Heart right ventricle (tissue), 16 donors: ENCODE measurements at places on chromosomes 4 and X. TPM values are rescaled to one million over a fixed set of nuclear protein-coding genes. Genes with fewer than 3 reads are reported as not detected.

DNA sequence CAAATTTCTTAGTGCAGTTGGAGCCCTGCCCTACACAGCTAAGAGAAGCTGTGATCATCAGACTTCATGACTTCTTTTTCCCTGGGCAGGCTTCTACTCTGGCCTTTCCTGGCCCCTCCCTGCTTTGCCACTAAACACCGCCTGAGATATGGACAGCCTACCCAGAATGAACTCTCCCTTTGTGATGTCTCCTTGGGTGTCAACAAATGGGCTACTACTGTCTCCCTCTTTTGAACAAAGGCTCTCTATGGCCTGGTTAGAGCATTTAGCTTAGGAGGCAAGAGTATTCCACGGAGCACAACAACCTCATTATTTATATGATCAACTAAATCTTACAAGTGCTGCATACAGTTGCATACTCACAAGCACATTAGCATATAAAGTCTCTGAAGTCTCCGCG lies 127.6 kb upstream of the HCCS start:
- H3K4me1 ChIP-seq = no peaks in the 10 kb centered on the region
- H3K27ac ChIP-seq = no peak overlapping the region
- H3K4me3 ChIP-seq = no peak overlapping the region
- DNase-seq = no peak
- no peaks in the 10 kb centered on the region for H3K27me3 ChIP-seq

Gene SLC7A11
- total RNA-seq = 0.06 TPM

DNA sequence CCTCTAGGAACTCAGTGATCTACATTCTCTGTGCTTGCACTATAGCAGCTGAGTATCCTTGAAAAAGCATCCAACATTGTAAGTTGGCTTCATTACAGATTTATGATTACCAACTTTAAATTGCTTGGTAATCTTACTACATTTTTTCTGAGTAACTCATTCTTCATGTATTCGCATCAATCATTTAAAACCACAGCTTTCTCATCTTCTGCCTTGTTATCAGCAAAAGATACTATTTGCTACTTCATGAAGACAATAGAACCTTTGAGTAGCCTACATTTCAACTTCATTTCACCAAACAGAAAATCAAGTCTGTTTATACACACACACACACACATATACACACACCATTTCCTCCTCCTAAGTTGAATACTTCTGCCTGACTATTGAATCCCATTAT lies 6.2 kb upstream of the DCAF8L2 start:
- H3K4me3 ChIP-seq = no peak overlapping the region
- H3K27ac ChIP-seq = no peak overlapping the region
- H3K36me3 ChIP-seq = no peaks in the 10 kb centered on the region
- no peaks in the 10 kb centered on the region for H3K4me1 ChIP-seq
- no peak for DNase-seq
- H3K27me3 ChIP-seq = no peaks in the 10 kb centered on the region

GRCh38 chrX:3527166-3527565 lies 180.7 kb upstream of the MXRA5 start:
- H3K4me3 ChIP-seq = no peak overlapping the region
- no peak overlapping the region for H3K27ac ChIP-seq
- no peaks in the 10 kb centered on the region for H3K27me3 ChIP-seq

Gene C4orf36
- 0.93 TPM for total RNA-seq

Gene MAGEA9B
- total RNA-seq = not detected

GRCh38 chrX:39678914-39679313 lies 418.8 kb downstream of the BCOR start:
- no peaks in the 10 kb centered on the region for H3K27me3 ChIP-seq
- DNase-seq = no peak
- peaks cover 4% of the 10 kb centered on the region for H3K4me1 ChIP-seq
- no peak overlapping the region for H3K27ac ChIP-seq
- no peak overlapping the region for H3K4me3 ChIP-seq
- H3K36me3 ChIP-seq = no peaks in the 10 kb centered on the region

Gene ANAPC4
- 12.0 TPM for total RNA-seq

GRCh38 chr4:48153791-48154550 lies 19.9 kb upstream of the TXK start:
- H3K36me3 ChIP-seq = no peaks in the 10 kb centered on the region
- no peaks in the 10 kb centered on the region for H3K4me1 ChIP-seq
- H3K27me3 ChIP-seq = no peaks in the 10 kb centered on the region

GRCh38 chrX:49892542-49892941 lies 13.3 kb downstream of the USP27X start:
- H3K27me3 ChIP-seq = no peaks in the 10 kb centered on the region
- H3K4me1 ChIP-seq = no peaks in the 10 kb centered on the region
- H3K36me3 ChIP-seq = no peaks in the 10 kb centered on the region
- no peak overlapping the region for H3K4me3 ChIP-seq
- no peak for DNase-seq
- H3K27ac ChIP-seq = no peak overlapping the region

DNA sequence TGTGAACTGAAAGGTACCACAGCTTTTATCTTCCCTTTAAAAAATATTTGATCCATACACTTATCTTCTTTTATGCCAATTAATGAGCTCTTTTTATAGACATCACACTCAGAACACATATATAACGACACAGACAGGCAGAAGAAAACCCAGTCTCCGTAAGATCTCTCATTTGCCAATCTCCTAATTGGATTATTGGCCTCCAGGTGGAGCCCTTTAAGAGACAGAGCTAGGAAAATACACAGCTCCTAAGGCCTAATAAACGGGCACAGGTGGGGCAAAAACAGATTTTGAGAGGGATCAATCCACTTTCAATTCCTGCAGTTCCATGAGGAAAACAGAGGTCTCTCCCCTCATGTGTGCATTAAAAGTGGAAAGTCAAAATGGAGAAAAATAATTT lies 1495.4 kb downstream of the RPA4 start:
- H3K27ac ChIP-seq = no peak overlapping the region
- no peak for DNase-seq

GRCh38 chrX:104565791-104566680 lies at the start of gene IL1RAPL2:
Gene IL1RAPL2 (plus strand): TSS chrX:104566199.
- H3K27me3 ChIP-seq = peaks cover 68% of the 10 kb centered on the region
- H3K36me3 ChIP-seq = no peaks in the 10 kb centered on the region
- peak; percentile 4 for DNase-seq
- peak within 1 kb of the TSS; percentile 21 for H3K4me3 ChIP-seq

- DNase-seq = no peak
- H3K36me3 ChIP-seq = no peaks in the 10 kb centered on the region
- peaks cover 4% of the 10 kb centered on the region for H3K4me1 ChIP-seq
- no peak overlapping the region for H3K27ac ChIP-seq
- no peak overlapping the region for H3K4me3 ChIP-seq
- no peaks in the 10 kb centered on the region for H3K27me3 ChIP-seq
Observed at GRCh38 chrX:2652106-2652505, 39.0 kb upstream of the CD99 start.

DNA sequence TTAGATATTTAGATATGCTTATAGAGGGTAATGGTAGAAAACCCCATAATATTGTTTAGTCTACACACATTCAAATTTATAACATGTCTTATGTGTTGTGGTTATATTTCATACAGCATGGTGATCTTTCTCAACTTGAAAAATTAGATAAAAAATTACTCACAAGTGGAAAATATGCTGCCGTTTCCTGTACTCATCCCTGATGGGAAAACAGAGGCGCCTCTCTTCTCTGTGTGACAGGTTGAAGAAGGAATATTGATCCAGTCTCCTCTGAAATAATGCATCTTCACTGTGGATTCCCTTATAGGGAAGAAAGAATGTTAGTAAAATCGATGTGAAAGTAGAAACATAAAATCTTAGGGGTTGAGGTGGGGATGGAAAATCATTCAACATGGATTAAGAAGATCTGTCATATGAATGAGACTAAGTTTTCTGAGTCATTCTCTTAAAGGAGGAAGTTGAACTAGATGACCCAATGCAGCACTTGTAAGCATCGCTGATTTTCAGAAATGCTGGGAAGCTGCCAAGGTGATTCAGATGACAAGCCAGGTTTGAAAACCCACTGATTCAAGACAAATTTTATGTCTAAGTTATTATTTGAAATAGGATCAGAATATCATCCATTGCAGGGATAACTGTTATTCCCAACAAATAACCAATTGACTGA lies 70.7 kb downstream of the ANKRD50 start:
- H3K36me3 ChIP-seq = no peaks in the 10 kb centered on the region
- no peak overlapping the region for H3K27ac ChIP-seq
- no peak overlapping the region for H3K4me3 ChIP-seq
- no peaks in the 10 kb centered on the region for H3K27me3 ChIP-seq
- no peak for DNase-seq

DNA sequence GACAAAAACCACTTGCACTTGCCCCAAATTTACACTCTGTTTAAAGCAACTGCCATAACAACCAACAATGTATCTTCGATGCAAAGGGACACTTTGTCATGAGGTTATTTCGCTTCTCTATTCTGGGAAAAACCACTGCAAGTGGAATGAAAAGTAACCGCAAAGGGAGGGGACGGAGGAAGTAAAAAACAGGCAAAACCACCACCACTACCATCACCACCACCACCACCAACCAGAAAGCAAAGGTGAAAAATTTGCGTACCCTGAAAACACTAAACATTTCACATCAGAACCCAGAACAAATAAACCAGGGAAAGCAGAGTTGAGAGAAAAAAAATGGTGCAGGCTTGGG lies 1.2 kb upstream of the N4BP2 start:
- DNase-seq = no peak
- peak overlapping the region; percentile 100 for H3K27ac ChIP-seq
- H3K36me3 ChIP-seq = no peaks in the 10 kb centered on the region
- peaks cover 25% of the 10 kb centered on the region for H3K4me1 ChIP-seq
- no peaks in the 10 kb centered on the region for H3K27me3 ChIP-seq

Gene ZNF630
- 2.8 TPM for total RNA-seq

- H3K27me3 ChIP-seq = no peaks in the 10 kb centered on the region
- H3K27ac ChIP-seq = no peak overlapping the region
- no peaks in the 10 kb centered on the region for H3K4me1 ChIP-seq
- no peak for DNase-seq
- H3K36me3 ChIP-seq = no peaks in the 10 kb centered on the region
- H3K4me3 ChIP-seq = no peak overlapping the region
Observed at GRCh38 chr4:3790006-3790561, 23.9 kb downstream of the ADRA2C start.

DNA sequence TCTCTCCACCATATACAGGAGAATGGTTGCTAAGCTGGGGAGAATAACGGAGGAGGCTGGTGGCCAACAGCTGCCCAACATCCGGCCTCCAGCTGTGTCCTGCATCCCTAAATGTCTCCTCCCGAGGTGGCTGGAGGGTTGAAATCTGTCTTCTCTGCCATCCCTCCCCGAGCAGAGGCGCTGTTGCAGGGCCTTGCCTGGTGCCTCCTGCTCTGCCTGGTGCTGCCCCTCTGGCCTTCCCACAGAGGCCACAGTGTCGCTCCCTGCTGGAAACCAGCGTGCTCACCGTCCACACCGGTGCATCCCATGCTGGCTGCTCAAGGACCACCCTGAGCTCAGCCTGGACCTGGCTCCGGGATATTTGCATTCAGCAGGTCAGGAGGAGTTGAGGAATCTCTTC lies 115.2 kb downstream of the ENPP6 start:
- no peaks in the 10 kb centered on the region for H3K27me3 ChIP-seq
- H3K27ac ChIP-seq = no peak overlapping the region
- DNase-seq = no peak
- H3K4me1 ChIP-seq = no peaks in the 10 kb centered on the region
- no peak overlapping the region for H3K4me3 ChIP-seq

DNA sequence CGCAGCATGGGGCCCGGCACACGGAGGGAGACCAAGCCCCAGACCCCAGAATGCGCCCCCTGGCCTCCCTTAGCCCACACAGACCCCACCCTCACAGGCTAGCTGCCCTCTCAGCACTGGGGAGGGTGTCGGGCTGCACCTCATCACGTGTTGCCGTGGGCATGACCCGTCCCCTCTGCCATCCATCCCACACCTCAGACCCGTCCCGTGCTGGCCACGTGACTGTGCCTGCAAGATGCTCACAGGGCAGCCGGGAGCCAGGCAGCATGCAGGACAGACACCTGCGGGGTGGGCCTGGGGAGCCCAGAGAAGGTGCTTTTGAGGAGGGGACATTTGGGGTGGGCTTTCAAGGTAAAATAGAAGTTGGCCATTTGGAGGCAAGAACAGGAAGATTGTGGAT lies 4.8 kb downstream of the MSANTD1 start:
- H3K27ac ChIP-seq = no peak overlapping the region
- H3K36me3 ChIP-seq = no peaks in the 10 kb centered on the region
- H3K27me3 ChIP-seq = no peaks in the 10 kb centered on the region

DNA sequence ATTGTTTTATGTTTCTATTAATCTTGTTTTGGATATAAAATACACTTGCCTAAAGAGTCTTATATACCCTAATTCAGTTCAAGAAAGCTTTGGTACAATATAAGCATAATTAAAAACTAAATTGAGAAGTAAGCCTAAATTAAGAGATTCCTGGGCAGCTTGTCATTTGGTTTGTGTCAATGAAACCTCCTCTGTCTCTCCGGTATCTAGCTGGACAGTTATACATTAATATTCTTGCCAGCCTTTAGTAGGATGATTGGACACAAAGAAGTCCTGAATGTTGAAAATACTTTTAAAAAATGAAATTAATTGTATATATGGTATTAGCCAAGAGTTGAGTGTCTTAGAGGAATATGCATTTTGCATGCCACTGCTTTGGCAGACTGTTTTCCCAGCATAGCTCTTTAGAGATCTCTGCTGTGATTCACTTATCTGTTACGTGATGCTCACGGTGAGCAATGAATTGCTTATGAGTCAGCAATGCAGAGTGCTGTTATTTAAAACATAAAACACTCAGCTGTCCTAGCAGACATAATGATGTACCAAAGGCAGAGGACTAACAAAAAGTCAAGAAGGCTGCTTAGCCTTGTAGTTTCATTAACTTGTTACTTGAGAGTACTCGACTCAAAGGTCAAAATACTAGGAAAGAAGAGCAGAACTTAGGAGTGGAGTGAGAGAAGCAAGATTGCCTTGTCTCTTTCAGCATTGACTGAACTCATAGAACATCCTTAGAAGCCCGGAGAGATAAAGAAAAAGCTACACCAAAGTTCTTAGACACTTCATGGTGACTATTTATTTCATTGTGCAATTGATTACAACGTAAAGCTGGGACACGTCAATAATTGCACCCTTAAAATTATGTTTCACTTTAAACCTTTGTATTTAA lies 1296.1 kb upstream of the PCDH7 start:
- H3K27ac ChIP-seq = no peak overlapping the region
- no peaks in the 10 kb centered on the region for H3K36me3 ChIP-seq
- no peaks in the 10 kb centered on the region for H3K4me1 ChIP-seq
- no peak for DNase-seq
- H3K27me3 ChIP-seq = no peaks in the 10 kb centered on the region

Gene GAGE2A
- total RNA-seq = not detected

DNA sequence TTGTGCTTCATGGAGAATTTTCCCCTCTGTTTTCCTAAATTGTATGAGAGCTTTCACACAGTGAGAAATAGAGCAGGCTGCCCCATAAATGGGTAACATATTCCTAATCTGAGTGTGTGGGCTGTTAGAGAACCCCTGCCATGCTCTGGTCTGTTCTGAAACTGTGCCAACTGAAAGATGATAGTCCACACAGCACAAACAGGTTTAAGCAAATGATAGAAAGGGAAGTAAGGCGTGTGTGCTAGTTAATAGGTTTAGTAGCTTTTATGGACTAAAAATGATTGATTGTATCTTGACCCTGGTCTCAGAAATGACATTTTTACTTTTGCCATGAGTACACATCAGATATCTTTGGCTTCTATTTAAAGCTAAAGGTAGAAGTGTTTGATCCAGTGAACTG lies 106.2 kb downstream of the PRRG1 start:
- H3K27me3 ChIP-seq = no peaks in the 10 kb centered on the region
- DNase-seq = no peak
- H3K4me1 ChIP-seq = no peaks in the 10 kb centered on the region
- peaks cover 7% of the 10 kb centered on the region for H3K36me3 ChIP-seq
- H3K4me3 ChIP-seq = no peak overlapping the region
- no peak overlapping the region for H3K27ac ChIP-seq
